ENCODE measurements at places on chromosomes 7 and 10.

DNA sequence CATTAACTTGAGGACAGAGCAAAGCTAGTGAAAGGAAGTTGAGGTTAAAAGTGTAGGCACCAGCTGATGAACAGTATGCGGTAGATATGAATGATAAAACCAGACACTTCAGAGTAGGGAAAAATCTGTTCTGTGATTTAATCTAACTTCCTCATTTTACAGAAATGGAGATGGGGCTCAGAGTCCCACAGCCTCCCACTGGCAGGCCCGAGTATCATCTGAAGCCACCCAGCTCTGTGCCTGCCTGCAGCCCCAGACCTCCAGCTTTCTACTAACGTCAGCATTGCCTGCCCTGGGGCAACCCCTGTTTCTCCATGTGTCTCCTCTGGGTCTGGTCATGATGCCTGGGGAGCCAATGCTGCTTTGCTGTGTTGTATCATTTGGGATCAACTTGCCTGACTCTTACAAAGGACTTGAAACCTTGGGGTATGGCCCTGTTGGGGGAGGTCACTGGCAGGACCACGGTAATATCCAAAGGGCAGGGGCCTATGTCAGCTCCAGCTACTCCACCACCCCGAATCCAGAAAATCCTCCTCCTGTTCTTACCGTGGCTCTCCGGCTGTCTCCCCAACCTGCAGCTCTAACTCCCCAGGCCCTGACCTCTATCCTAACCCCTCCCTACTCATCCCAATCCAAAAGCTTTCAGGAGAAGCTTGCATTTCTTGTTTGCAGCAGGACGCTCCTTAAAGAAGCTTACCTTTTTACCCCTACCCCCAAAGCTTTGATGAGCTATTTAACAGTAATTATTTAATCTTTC is 56.2 kb upstream of the NPY start:
- DNase-seq = no peak

GRCh38 chr7:27520815-27521790 is 141.6 kb downstream of the HIBADH start:
- no peak for DNase-seq

DNA sequence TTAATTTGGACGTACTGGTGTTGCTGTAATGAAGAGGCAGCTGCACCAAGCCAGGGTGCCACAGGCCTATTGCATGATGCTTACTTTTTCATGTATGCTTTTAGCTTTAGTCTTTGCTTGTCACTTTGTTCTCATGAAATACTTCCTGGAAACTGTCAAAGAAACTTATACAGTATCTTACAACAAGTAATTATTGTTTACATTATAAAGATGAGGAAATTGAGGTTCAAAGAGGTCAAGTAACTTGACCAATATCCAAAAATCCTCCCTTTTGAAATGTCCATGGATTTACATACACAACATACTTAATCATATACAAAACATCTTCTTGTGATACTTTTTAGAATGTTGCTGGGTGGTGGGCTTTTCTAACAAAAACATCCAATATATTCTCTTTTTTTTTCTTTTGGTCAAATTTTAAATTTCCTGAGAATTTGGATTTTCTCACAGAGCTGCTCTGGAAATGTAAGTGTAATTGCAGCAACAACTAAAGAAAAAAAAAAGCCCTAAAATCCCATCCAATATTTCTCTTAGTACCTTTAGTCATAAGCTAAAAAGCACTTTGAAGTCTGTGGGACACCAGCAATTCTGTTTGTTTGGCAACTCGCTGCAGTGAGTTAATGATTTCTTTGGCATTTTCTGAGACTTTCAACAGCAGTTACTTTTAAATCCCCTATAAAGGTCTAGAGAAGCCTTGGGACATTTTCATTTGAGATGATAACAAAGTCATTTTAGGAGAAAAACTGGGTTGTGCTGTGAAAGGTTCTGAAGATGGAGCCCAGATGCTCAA is 500.6 kb upstream of the IGFBP3 start:
- DNase-seq = no peak

DNA sequence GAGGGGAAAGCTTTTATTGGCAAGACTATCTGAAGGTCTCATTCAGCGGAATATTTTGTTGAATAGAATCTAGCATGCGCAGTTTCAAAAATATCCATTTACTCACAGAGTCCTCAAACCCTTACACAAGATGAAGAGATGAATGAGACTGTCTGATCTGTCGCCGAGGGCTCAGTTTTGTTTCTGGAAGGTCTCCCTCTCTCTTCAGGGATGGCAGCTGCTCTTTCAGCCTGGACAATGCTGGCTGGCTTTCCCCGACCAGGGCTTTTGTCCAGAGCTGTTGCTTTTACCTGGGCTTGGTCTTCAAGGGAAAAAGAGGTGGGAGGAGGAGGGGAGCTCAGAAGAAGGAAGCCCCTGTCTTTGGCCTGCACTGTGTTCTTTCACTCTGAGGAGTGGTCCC is 81.9 kb upstream of the BTBD16 start:
- DNase-seq = no peak

GRCh38 chr7:85469446-85470010 is 282.7 kb upstream of the SEMA3D start:
- no peak for DNase-seq

DNA sequence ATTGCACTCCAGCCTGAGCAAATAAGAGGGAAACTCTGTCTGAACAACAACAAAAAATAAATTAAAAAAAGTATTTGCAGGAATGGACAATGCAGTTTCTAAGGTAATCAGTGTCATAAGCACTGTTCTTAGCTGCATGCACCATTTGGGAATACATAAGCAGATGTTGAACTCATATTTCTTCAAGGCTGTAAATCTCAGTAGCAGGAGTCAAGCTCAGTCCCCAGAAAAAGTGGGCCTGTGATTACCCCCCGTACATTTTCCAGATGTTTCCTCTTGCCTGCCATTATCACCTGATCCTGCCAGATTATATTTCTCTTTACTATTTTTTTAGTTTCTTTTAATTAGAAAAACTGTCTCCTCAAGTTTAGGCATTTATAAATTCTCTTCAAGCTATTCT is 667.6 kb upstream of the ANKRD30A start:
- DNase-seq = no peak

GRCh38 chr7:142866361-142867096 is 11.7 kb downstream of the EPHB6 start:
- no peak for DNase-seq

DNA sequence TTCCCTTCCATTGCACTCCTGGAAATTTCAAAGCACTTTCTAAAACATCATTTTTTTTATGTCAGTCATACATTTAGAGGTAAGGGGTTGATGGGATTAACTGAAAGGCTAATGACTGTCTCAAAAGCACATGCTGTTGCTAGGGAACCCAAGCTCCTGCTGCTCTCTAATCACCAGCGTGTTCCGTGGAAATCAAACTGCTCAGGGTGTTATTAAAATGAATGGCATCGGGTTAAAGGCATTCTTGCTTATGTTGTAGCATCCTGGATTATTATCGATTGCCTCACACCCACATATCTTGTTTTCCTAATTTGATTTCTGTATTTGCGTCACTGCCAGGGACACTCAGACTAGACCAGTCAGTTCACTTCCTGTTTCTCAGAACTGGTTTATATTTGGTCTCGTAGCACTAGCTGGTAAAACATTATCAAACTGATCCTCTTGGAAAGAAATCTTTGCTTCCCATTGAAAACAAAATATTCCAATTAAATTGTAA is 216.5 kb upstream of the MKLN1 start:
- no peak for DNase-seq

DNA sequence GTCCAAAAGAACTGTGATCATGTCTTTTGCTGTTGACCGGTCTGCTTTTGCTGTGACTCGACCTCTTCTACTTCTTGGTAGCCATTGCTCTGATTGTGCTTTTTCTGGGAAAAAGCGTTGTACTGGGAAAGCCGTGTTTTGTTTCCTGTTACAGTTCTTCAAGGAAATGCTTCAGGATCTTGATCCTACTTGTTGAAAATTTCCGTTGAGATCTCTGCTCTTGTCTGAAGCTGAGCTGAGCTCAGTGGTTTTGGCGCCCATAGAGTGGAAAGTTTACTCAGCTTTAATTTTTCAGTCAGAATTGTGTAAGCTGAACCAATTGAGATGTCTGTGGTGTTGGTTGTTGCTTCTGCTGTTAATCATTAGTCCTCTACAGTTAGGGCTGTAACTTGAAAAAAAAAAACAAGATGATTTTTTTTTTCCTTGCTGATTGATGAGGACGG is 302.2 kb downstream of the CCDC3 start:
- DNase-seq = no peak

- DNase-seq = no peak
Measured at GRCh38 chr10:22453320-22453719, 108.0 kb downstream of the SPAG6 start.

DNA sequence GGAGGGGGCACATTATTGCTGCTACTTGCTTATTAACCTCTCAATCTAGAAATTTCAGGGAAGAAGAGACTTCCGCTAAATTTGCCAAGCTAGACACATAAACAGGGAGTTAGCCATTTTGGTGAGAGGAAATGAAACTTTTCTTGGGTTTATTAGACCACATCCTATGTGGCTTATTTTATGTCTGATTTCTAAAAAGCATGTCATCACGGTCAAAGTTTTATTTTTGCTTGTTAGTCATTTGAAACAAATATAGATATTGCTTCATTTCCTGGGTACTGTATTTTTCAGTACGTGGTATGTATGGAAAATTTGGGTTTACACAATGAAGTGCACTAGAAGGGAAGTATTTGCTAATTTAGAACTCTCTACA is 144.1 kb downstream of the TCF7L2 start:
- no peak for DNase-seq

- DNase-seq = no peak
Measured at GRCh38 chr10:7944215-7944480, 110.3 kb upstream of the GATA3 start.

DNA sequence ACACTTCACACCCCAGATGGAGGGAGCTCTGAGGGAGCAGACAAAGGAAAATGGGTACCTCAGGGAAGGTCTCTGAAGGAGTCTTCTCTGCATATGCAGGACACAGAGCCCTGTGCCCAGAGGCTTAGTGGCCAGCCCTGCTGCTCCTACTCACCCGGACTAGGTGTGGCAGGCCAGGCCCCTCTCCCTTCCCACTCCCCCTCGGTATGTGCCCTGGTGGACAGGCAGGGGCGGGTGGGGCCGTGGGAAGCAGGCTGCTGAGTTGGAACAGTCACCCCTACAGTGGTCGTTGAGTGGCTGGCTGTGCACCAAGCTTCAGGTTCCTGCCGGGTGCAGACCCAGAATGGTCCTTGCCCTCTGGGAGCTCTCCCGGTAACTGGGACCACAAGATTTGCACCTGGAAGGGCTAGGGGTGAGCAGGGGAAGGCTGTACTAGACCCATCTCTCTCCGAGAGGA is 68.6 kb downstream of the ZMIZ1 start:
- no peak for DNase-seq

DNA sequence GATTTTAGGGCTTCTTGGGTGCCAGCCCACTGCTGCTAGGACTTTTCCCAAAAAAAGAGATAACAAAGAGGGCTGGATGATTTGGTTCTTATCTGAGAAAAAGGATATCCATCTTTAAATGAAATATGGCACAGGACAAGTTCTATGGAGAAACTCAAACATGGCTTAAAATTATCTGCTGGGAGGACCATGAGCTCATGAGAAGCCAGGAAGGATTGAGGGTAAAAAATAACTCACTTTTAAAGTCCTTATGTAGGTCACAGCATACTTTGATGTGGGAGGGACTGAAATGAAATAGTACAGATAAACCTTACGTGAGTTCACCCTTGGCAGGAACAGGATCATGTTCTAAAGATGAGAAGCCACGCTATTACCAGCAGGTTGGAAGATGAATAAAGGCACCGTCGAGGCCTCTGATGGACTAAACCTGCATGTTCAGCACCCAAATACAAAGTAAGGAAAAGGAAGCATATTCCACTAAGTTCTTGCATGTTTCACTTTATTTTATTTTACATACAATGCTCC is 369.2 kb upstream of the KLF6 start:
- DNase-seq = no peak

DNA sequence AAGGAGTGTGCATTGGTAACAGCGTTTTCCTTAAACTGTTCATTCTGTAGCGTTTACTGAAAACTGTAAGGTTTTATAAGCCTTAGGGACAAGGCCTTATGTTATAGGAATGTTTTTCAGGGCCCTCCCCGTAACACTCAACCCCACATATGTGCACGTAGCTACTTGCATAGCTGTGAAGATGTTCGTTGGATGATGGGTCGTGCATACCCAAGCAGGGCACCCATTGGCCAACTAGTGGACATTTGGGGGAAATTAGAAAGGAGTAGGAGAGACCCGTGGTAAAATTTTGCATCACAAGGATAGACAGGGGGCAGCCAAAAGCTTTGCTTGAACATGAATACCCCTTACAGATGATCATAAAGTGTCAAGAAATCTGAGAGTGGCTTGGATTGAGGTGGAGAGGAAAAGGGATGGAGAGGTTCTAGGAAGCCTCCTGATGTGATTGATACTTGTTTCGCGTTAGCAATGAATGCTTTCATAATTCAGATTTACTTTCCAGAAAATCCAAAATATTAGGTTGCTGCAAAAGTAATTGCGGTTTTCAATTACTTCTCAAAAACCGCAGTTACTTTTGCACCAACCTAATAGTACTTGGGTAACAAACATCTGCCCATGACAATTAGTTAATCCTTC is 878 bp downstream of the SEC61A2 start:
- no peak for DNase-seq

- no peak for DNase-seq
Measured at GRCh38 chr10:43208147-43209073, 58.5 kb downstream of the RASGEF1A start.

DNA sequence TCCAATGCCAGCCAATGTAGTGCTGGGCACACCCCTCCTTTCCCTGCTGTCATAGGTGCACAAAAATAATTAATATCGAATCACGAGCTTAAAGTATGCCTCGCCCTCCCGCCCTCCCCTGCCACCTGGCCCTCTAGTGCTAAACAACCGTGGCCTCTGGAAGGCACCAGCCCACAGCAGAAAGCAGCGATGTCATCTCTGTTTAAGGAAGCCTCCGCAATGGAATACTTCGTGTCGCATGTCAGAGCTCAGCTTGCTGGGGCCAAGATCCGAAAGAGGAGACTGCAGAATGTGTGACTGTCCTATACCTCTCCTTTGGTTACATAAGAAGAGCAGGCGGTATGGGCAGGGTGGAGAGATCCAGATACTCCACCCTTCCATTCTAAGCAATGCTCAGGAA is 71.5 kb downstream of the RHOBTB1 start:
- no peak for DNase-seq

Measured in stimulated activated CD8-positive, alpha-beta memory T cell treated with anti-CD3 and anti-CD28 coated beads, Interleukin-15, amount 100 ng/mL, for 1 hour (primary cell).